ENCODE measurements at places on chromosomes 1 and 21. TPM values are rescaled to one million over a fixed set of nuclear protein-coding genes. Genes with fewer than 3 reads are reported as not detected.

KCND3 gene
- not detected for total RNA-seq

H6PD gene
- total RNA-seq: 4.6 TPM

CRYAA gene
- not detected for total RNA-seq

CFAP57 gene
- total RNA-seq: 0.31 TPM

NT5C1A gene
- total RNA-seq: not detected

SELE gene
- total RNA-seq: not detected

CTH gene
- 2.1 TPM for total RNA-seq

PCP4 gene
- total RNA-seq: not detected

All from A549 treated with DMSO at 1 μM for 4 hours (cell line).